Esophagus squamous epithelium (tissue), 5 donors: ENCODE measurements at places on chromosomes 5 and 9.

DNA sequence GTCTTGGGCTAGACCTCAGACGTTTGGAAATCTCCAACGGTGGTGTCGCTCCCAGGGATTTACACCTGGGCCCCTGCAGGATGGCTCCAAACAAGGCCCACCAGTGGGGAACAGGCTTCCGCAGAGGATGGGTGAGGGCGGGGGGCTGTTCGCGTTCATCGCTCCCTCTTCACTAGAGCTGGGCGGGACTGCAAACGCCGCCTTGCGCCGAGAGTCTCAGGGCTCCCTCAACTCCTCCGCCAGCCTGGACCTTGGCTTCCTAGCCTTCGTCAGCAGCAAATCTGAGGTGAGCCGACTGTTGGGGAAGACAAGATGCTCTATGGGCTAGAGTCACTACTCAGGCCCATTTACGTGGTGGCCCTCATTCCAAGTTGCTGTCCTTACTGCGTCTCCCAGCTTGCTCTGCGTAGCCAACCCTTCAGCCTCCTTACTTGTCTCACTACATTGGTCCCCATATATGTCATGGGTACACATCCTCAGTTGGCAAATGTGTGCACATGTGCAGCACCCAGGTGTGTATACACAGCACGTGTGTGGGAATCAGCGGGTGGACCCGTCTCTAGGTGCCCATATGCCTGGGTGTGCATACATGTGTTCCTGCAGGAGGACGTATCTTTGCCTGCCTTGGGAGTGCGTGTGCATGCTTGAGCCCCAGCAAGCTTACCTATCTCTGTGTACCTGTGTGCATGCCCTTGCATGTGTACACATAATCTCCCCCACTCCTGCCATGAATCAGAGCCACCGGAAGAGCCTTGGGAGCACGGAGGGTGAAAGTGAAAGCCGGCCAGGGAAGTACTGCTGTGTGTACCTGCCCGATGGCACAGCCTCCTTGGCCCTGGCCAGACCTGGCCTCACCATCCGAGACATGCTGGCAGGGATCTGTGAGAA, 10.5 kb downstream of the RGS14 start:
- DNase-seq, result no peak

DNA sequence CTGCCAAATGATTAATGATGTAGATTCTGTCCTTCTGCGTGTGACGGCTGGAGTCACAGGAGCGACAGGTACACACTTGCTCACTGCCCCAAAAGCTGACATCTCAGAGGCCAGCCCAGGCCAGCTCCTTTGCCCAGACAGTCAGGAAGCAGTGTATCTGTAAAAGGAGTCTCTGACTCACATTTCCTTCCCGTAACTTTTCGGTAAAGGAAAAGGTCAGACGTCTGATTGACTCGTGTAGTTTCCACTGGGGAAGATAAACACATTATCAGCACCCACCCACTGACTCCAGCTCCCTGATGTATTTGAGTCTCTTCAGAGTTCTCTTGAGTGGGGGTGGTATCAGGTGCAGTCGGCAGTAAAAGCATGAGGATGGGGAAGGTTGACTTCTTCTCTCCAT, 64.4 kb upstream of the WWC1 start:
- no peak for DNase-seq

DNA sequence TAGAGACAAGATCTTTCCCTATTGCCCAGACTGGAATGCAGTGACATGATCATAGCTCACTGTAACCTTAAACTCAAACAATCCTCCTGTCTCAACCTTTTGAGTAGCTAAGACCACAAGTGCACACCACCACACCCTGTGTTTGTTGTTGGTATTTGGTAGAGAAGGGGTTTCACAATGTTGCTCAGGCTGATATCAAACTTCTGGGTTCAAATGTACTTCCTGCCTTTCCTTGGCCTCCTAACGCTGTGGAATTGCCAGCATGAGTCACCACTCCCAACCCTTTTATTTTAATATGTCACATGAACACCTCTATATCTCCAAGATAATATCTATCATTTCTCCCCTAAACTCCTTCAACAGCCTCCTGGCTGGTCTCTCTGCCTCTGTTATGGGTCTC, 719.0 kb downstream of the PTPRD start:
- no peak for DNase-seq

- DNase-seq, result no peak
Observed at GRCh38 chr5:126410623-126411022, 12.6 kb upstream of the GRAMD2B start.

- DNase-seq, result no peak
Observed at GRCh38 chr5:169628892-169629291, 8.2 kb upstream of the DOCK2 start.
